ENCODE measurements at places on chromosomes 5 and 9. TPM values are rescaled to one million over a fixed set of nuclear protein-coding genes. Genes with fewer than 3 reads are reported as not detected.

GRCh38 chr9:35333551-35333950, 156.4 kb upstream of the RUSC2 start:
- no peak overlapping the region for H3K4me3 ChIP-seq
- H3K36me3 ChIP-seq: no peaks in the 10 kb centered on the region
- no peaks in the 10 kb centered on the region for H3K4me1 ChIP-seq
- H3K27me3 ChIP-seq: no peaks in the 10 kb centered on the region
- H3K27ac ChIP-seq: no peak overlapping the region
- no peak for DNase-seq

DNA sequence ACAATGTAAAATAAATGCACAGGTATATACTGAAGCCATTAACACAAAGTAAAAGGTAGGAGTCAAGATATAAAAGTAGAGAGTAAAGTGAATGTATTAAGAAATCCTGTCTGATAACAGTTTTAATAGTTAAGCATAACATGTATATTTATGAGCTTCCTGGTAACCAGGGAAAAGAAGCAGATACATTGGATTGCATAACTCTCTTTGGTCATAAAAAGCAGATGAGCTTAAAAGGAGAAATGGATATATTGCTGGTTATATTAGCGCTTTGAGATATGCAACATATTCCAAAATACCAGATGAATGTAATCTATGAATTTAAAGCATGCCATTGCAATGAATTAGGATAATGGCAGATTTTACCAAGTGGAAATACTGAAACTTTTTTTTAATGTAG, 6.2 kb upstream of the TNFSF8 start:
- no peaks in the 10 kb centered on the region for H3K4me1 ChIP-seq
- no peak for DNase-seq
- H3K36me3 ChIP-seq: no peaks in the 10 kb centered on the region
- peaks cover 5% of the 10 kb centered on the region for H3K27me3 ChIP-seq
- no peak overlapping the region for H3K27ac ChIP-seq

DNA sequence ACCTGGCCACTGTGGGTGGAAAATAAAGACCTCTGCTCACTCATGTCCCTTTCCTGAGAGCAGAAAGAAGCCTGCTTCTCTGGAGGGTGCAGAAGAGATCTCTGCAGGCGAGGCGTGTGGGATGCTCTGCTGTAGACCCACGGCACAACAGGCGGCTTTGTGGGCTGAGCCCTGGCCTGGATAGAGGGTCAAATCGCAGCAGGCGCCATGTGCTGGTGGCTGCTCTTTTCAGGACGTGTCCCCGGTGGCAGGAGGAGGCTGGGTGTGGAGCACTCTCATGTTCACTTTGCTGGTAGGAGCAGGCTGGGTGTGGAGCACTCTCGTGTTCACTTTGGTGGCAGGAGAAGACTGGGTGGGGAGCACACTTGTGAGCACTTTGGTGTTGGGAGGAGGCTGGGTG, 35.1 kb downstream of the IRX4 start:
- no peaks in the 10 kb centered on the region for H3K27me3 ChIP-seq
- no peak for DNase-seq
- H3K36me3 ChIP-seq: no peaks in the 10 kb centered on the region
- H3K4me1 ChIP-seq: no peaks in the 10 kb centered on the region
- H3K4me3 ChIP-seq: no peak overlapping the region

DNA sequence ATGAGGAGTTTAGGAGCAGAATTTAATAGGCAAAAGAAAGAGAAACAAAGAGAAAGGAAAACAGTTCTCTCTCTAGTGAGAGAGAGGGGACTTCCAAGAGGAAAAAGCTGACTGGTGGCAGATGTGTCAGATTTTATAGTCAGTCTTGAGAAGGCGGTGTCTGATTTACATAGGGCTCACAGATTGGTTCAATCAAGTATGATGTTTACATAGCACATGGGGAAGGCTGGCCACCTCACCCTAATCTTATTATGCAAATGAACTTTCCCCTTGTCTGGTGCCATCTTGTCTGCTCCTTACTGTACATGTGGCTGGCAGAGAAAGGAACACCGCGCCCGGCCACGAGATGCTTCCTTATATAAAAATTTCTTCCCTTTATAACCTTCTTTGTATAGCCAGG, 24.7 kb downstream of the UNC13B start:
- no peaks in the 10 kb centered on the region for H3K36me3 ChIP-seq
- H3K4me3 ChIP-seq: no peak overlapping the region
- no peak overlapping the region for H3K27ac ChIP-seq
- no peak for DNase-seq
- no peaks in the 10 kb centered on the region for H3K27me3 ChIP-seq

GRCh38 chr9:5438301-5439162, 807 bp upstream of the PLGRKT start:
- H3K4me1 ChIP-seq: peaks cover 7% of the 10 kb centered on the region
- peak overlapping the region; percentile 96 for H3K27ac ChIP-seq
- H3K36me3 ChIP-seq: no peaks in the 10 kb centered on the region
- peak; percentile 89 for DNase-seq

- H3K4me1 ChIP-seq: no peaks in the 10 kb centered on the region
- H3K27me3 ChIP-seq: no peaks in the 10 kb centered on the region
- H3K4me3 ChIP-seq: no peak overlapping the region
- no peaks in the 10 kb centered on the region for H3K36me3 ChIP-seq
- DNase-seq: no peak
- H3K27ac ChIP-seq: no peak overlapping the region
Observed at GRCh38 chr5:147578228-147579024, 68.6 kb upstream of the DPYSL3 start.

DNA sequence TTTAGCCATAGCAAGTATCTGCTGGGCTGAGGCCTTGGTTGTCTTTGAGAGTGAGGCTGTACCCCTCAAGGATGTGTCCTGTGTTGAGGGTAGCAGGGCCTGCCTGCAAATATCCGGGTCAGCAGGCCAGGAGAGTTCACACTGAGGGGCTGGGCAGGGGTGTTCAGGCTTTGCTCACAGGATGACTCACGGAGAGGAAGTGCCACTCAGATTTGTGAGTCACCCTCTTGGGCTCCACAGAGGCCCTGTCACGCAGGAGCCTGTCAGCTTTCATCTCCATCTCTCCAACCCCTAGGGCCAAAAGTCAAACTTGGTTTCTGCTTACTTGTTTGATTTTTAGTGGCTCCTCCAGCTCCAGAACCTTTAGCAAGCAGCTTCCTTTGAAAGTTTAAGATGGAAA, 211.5 kb downstream of the SEC61B start:
- H3K4me1 ChIP-seq: peaks cover 14% of the 10 kb centered on the region
- no peaks in the 10 kb centered on the region for H3K27me3 ChIP-seq
- H3K36me3 ChIP-seq: no peaks in the 10 kb centered on the region
- H3K4me3 ChIP-seq: no peak overlapping the region

- no peaks in the 10 kb centered on the region for H3K4me1 ChIP-seq
- no peak overlapping the region for H3K4me3 ChIP-seq
- no peaks in the 10 kb centered on the region for H3K27me3 ChIP-seq
- peaks cover 74% of the 10 kb centered on the region for H3K36me3 ChIP-seq
- no peak overlapping the region for H3K27ac ChIP-seq
Observed at GRCh38 chr9:114357911-114358328, 28.3 kb downstream of the ORM2 start.

DNA sequence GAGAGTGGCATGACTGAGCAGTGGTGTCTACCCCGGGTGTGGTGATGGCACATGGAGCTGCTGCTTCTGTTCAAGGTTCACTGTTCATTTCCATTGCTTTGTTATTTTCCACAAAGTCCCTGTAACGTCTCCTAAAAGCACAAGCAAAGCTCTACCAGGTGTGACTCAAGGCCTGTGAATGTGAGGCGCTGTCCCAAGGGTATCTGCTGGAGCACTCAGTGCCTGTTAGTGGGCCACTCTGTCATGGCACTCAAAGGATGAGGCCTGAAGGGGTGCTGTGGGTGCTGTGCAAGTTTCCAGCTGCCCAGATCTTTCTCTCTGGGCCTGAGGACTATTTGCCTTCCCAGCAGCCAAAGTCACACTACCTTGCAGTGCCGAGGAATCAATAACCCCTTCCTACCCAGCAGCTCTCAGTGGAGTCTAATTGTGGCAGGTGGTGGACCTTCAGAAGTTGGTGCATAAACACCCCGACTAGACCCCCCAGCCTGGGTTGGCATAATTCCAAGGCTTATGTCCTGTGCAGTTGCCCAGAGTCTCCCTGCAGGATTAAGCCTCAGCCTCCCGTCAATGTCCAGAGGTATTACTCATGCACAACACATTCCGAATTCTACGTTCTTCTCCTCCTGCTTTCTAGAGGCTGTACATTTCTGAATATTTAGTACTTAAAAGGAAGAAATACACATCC, 17.4 kb upstream of the PTCH1 start:
- H3K4me3 ChIP-seq: no peak overlapping the region
- H3K4me1 ChIP-seq: no peaks in the 10 kb centered on the region

- no peak for DNase-seq
- no peak overlapping the region for H3K4me3 ChIP-seq
- peaks cover 5% of the 10 kb centered on the region for H3K36me3 ChIP-seq
- H3K4me1 ChIP-seq: no peaks in the 10 kb centered on the region
- H3K27me3 ChIP-seq: no peaks in the 10 kb centered on the region
- H3K27ac ChIP-seq: no peak overlapping the region
Observed at GRCh38 chr5:179781846-179782245, 11.9 kb upstream of the LTC4S start.

GRCh38 chr5:57325678-57326397, 152.0 kb downstream of the GPBP1 start:
- peaks cover 2% of the 10 kb centered on the region for H3K27me3 ChIP-seq
- H3K27ac ChIP-seq: no peak overlapping the region
- H3K36me3 ChIP-seq: no peaks in the 10 kb centered on the region
- no peak overlapping the region for H3K4me3 ChIP-seq
- H3K4me1 ChIP-seq: no peaks in the 10 kb centered on the region

GRCh38 chr9:76618762-76619161, 145.5 kb upstream of the PCA3 start:
- no peaks in the 10 kb centered on the region for H3K36me3 ChIP-seq
- no peak for DNase-seq
- H3K27ac ChIP-seq: no peak overlapping the region
- H3K27me3 ChIP-seq: no peaks in the 10 kb centered on the region
- H3K4me1 ChIP-seq: no peaks in the 10 kb centered on the region
- no peak overlapping the region for H3K4me3 ChIP-seq

- peaks cover 2% of the 10 kb centered on the region for H3K36me3 ChIP-seq
- no peak for DNase-seq
- H3K27ac ChIP-seq: no peak overlapping the region
- no peaks in the 10 kb centered on the region for H3K4me1 ChIP-seq
- H3K4me3 ChIP-seq: no peak overlapping the region
Observed at GRCh38 chr9:75130621-75131230, 42.4 kb downstream of the OSTF1 start.

DNA sequence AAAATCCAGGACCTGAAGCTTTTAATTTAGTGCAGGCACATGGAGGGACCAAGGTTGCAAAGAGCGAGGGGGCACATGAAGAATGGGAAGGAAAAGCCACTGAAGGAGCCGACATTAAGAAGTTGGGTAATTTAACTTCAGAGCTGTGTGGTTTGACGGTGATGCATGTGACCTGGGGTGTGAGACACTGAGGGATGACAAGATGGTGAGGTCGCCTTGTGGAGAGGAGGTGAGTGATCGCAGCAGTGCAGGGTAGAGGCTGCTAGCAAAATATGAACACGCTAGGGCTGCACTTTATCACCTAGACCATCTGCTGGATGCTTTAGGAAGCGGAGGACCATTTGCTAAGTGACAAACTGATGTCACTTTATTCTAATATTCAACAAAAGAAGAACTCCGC, 339.0 kb upstream of the KIF2A start:
- no peaks in the 10 kb centered on the region for H3K27me3 ChIP-seq
- H3K36me3 ChIP-seq: no peaks in the 10 kb centered on the region
- H3K4me1 ChIP-seq: no peaks in the 10 kb centered on the region
- H3K4me3 ChIP-seq: no peak overlapping the region
- DNase-seq: no peak

DNA sequence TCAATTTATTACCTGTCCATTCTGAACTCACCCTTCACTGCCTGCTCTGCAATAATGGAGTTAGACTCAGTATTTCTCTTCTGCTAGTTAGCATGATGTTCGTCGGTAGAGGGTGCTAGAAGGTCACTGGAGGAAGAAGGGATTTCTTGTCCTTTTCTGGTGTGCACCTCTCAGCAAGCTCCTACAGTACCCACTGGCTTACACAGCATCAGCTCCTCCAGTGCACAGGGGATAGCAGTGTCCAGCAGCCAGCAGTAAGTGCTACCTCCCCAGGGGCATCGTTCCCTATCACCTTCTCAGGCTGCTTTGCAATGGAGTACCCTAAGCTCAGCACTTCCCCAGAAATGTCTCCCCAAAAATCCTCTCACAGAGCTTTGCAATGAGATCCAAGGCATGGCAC, 45.9 kb upstream of the APC start:
- no peak overlapping the region for H3K27ac ChIP-seq
- H3K4me1 ChIP-seq: peaks cover 9% of the 10 kb centered on the region
- no peaks in the 10 kb centered on the region for H3K36me3 ChIP-seq
- DNase-seq: peak; percentile 19
- H3K4me3 ChIP-seq: no peak overlapping the region
- H3K27me3 ChIP-seq: peaks cover 1% of the 10 kb centered on the region

GRCh38 chr9:32589083-32589723, 16.2 kb upstream of the NDUFB6 start:
- H3K27ac ChIP-seq: no peak overlapping the region
- no peak for DNase-seq
- H3K4me3 ChIP-seq: no peak overlapping the region
- H3K27me3 ChIP-seq: no peaks in the 10 kb centered on the region
- no peaks in the 10 kb centered on the region for H3K36me3 ChIP-seq
- no peaks in the 10 kb centered on the region for H3K4me1 ChIP-seq

DNA sequence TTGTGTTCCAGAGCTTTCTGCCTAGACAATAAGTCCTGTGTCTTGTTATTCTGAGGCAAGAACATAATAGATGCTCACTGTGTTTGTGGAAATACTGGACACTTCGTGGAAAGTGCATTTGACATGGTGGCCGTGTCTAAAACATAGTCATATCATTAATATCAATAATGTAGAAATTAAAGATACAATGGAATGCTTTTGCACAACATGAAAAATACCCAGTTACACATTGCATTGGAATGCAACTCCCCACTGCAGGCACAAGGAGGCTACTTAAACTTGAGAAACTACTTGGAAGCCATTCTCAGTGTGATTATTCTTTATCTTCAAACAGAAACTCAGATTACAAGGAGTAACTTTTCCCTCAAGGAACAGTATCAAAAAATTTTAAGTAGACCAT, 145.3 kb upstream of the ZNF462 start:
- H3K4me1 ChIP-seq: no peaks in the 10 kb centered on the region
- no peak for DNase-seq
- H3K27ac ChIP-seq: no peak overlapping the region
- H3K36me3 ChIP-seq: no peaks in the 10 kb centered on the region
- no peak overlapping the region for H3K4me3 ChIP-seq

DNA sequence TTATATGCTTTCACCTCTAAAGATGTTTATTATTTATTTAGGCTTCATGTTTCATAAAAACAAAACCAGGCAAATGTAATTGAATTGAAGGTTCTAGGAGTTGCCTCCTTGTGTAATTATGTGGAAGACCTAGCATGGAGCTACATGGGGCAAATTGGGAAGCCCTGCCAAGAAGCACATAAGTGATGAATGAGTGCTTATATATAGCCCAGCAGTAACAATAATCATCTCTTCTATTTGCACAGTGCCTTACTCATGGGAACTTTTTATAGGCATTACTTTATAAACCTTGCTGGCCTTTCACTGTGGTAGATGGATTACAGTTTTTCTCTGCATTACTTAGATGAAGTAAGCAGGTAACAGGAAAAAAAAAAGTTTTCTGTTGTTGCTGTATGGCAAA, 40.0 kb upstream of the GRAMD2B start:
- H3K36me3 ChIP-seq: no peaks in the 10 kb centered on the region
- H3K4me1 ChIP-seq: no peaks in the 10 kb centered on the region
- no peak for DNase-seq
- no peak overlapping the region for H3K27ac ChIP-seq

PDGFRB gene
- total RNA-seq: 2.2 TPM

PTGDS gene
- total RNA-seq: not detected

IFNB1 gene
- total RNA-seq: not detected

ANKRD34B gene
- not detected for total RNA-seq

TAF11L8 gene
- total RNA-seq: not detected

IFNA2 gene
- not detected for total RNA-seq

C9orf152 gene
- total RNA-seq: not detected
